IPS DF 19.7 (cell line): ENCODE measurements at places on chromosomes 11 and 22.

GRCh38 chr11:61593151-61593550 is 12.3 kb upstream of the SYT7 start:
- no peak for DNase-seq

- peak; percentile 85 for DNase-seq
Observed at GRCh38 chr11:44797886-44798606, 71.3 kb downstream of the TSPAN18 start.

DNA sequence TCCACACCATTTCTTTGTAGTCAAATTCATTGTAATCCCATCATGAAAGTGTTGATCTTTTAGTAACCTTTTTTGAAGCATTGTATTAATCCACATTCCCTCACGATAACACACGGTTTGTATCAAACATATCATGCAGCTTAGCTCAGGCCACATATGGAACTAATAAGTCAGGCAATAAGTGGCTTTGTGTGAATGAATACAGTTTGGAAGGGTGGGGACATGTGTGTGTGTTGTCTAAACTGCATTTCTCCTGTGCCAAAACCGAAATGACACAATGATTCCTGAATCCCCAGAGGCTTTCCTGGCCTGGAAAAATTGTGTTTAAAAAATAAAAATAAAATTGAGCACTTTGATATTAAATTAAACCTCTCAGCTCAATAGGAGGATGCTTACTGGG is 98.3 kb downstream of the WNT11 start:
- no peak for DNase-seq

DNA sequence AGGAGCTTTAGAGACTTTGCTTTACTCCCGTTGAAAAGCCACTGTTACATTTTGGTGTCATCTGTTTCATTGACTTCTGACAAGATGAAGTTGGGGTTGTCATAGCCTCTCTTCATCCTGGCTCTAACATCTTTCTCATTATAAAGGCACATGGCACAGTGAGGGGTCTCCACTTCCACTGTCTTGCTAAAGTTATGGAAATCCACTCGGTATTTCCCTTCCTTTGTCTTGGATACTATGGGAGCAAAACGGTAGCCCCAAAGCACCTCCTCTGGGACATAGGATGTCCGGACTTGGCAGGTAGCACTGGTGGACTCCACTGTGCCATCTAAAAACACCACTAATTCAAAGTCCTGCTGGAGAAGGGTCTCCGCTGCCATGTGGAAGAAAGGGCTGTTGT is 28.0 kb downstream of the KCNJ1 start:
- no peak for DNase-seq

DNA sequence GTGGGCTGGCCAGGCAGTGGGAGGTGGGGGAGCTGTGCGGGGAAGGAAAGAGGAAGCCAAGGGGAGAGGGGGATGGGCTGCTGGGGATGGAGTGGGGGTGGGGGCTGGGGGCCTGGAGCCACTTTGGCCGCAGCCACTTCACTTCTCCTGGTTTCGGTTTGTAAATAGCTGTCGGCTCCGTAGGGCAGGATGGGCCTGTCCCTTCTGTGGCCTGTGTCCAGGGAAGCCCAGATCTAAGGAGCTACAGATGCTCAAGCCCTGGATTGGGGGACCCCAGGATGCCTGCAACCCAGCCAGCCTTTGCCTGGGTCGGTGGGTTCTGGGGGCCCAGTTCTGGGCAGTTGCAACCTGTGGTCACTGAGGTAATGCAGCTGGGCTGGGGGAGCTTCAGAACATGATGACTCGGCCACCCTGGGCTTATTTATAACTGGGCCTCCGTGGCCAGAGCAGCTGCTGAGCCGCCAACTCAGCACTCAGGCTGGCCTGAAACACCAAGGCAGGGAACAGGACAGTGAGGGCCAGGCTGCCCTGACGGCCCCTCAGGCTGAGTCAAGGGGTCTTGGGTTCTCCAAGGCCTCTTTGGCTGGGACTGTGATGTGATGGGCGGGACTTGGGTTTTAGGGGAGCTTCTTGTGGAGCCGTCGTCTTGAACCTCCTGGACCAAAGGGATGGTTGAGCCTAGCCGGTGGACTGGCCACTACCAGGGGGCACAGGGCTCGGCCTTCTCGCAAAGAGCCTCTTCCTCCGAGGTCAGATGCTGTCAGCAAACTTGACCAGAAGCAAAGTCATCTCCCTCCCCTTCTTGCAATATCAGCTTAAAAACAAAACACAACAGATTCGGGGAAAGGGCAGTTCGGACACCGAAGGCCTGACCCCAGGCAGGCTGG is 15.0 kb upstream of the SLC39A13 start:
- no peak for DNase-seq

- DNase-seq: no peak
Observed at GRCh38 chr11:106012744-106013143, 9.3 kb downstream of the MSANTD4 start.

DNA sequence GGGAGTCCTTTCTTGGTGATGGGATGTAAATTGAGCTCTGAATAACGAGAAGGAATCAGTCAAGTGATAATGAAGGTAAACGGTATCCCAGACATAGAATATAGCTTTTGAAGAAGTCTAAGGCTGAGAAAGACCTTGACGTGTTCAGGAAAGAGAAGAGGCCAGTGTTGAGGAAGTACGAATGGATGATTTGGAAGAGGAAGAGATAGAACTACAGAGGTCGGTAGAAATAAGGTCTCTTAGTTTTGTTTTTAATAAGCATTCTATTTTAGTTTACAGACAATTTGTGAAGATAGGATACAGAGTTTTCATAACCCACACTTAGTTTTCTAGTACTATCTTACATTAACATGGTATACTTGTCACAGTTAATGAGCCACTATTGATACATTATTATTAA is 1598.1 kb downstream of the FAM181B start:
- DNase-seq: no peak

GRCh38 chr11:62539238-62539925 is 7.2 kb downstream of the AHNAK start:
- DNase-seq: no peak

- no peak for DNase-seq
Observed at GRCh38 chr11:2090172-2091111, 48.7 kb downstream of the IGF2 start.

DNA sequence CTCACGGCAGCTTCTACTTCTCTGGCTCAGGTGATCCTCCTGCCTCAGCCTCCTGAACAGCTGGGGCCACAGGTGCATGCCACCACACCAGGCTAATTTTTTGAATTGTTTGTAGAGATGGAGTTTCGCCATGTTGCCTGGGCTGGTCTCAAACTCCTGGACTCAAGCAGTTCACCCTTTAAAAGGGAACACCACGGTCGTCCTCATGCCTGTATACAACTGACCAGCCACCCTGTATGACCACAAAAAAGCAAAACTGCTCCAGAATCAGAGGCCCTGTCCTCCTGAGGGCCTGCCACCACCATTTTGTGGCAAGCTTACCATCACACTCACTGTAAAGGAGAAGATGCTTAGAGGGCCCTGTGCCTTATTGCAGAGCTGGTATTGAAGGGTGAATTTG is 2.2 kb downstream of the GLB1L3 start:
- DNase-seq: no peak

DNA sequence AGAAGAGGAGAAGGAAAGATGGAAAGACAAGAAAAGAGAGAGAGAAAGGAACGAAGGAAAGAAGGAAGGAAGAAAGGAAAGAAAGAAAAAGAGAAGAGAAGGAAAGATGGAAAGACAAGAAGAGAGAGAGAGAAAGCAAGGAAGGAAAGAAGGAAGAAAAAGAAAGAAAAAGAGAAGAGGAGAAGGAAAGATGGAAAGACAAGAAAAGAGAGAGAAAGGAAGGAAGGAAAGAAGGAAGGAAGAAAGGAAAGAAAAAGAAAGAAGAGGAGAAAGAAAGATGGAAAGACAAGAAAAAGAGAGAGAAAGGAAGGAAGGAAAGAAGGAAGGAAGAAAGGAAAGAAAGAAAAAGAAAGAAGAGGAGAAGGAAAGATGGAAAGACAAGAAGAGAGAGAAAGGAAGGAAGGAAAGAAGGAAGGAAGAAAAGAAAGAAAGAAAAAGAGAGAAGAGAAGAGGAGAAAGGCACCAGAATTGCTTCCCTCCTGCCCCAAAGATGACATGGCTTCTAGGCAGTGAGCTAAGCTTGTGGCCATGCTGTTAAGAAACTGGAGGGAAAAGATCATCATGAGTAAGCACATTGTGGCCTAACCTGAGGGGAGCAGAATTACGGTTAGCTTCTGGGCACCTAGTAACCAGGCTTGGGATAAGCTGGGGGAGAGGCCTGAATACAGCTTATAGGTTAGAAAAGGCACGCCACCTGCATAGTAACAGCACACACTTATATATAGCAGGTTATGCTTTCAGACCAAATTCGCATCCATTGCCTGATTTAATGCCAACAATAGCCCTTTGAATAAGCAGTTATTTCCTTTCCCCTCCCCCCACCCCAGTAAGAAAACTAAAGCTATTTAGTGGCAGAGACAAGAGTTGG is 2.3 kb upstream of the ST3GAL4 start:
- no peak for DNase-seq

DNA sequence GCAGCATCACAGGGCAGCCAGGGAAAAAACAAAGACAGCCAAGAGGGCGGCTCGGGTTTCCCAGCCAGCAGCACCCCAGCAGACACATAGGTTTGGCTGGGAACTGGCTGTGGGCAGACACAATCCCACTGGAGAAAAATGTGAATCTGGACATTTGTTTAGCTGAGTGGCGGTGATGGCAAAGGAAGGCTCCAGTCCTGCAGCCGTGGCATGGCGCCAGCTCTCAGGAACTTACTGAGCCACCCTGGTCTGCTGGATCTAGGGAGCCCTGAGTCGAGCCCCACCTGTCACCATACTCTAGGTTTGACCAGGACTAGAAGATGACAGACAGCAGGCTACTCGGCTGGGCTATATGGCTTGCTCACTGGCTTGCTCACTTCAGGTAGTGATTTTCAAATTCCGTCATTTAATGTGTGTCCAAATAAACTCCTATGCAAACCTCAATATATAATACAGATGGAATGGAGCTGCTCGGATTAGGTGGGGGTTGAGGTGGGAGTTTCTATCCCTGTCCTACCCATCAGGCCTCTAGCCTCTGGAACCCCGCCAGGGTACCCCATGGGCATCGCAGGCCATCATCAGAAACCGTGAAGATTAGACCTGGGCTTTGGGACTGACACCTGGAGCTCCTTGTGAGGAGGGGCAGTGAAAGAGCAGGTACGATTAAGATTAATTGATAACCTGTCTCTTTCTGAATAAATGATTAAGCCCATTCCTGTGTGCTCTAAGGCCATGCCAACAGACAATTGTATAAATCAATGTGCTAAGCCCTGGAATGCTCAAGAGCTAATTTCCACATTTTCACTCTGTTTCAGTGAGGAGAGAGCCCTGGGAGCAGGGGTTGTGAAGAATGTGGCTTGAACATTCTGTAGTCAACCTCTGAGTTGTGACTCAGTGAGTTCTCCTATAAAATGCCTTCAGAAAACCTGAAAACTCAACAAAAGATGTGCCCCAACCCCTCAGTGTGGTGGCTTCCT is 42.5 kb downstream of the GALNT18 start:
- DNase-seq: no peak

GRCh38 chr11:119478711-119479285 is 55.8 kb upstream of the THY1 start:
- no peak for DNase-seq

- DNase-seq: no peak
Observed at GRCh38 chr22:49587987-49588386, 239.7 kb downstream of the BRD1 start.

DNA sequence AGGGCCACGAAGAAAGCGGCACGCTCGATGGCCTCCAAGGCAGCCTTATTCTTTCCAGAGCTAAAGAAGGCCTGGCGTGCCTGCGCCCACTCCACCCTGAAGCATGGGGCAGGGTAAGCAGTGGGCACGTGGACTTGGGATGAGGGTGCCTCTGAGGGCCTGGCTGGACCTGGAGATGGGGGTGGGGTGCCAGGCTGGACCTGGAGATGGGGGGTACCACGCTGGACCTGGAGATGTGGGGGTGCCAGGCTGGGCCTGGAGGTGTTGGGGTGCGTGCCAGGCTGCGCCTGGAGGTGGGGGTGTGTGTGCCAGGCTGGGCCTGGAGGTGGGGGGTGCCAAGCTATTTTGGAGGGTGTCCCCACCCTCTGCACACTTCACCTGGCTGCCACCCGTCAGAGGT is 5.3 kb downstream of the CPT1B start:
- no peak for DNase-seq

- DNase-seq: no peak
Observed at GRCh38 chr11:78045851-78046485, 17.7 kb upstream of the THRSP start.

DNA sequence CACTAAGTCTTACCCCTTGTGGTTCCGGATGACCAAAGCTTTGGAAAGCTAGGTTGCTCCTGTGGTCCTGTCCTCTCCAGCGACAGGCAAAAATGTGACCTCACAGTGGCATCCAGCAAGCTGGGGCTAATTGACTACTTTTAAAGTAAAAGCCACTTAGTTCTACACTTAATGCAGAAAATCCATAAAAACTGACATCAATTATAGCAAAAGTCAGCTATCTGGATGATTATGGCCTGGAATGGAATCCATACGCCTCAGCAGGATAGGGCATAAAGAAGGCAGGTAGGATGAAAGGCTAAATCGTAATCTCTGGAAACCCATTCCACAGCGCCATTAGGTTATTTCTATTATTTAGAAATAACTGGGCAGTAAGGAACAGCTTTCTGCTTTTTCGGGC is 91.9 kb downstream of the ARL14EP start:
- DNase-seq: no peak

DNA sequence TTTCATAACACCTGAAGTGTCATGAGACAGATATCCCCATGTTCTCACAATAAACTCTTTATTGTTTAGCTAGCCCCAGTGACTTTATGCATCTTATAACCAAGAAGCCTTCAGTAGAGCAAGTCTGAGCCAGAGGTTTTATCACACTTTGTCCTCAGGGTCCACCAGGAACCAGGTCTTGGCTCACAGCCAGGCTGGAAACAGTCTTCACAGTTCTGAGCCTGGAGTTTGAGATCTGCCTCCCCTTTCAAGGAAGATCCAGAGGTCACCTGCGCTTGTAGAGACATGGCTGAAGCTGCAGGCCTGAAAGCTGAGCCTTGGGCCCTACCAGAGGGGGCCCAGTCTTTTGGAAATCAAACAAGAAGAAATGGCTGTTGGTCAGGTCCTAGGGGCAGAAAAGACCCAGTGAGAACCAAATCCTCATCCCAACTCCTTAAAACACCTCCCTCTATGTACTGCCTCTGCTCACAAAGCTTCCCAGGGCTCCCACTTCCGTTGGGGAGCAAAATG is 3.5 kb downstream of the RRP8 start:
- DNase-seq: no peak

DNA sequence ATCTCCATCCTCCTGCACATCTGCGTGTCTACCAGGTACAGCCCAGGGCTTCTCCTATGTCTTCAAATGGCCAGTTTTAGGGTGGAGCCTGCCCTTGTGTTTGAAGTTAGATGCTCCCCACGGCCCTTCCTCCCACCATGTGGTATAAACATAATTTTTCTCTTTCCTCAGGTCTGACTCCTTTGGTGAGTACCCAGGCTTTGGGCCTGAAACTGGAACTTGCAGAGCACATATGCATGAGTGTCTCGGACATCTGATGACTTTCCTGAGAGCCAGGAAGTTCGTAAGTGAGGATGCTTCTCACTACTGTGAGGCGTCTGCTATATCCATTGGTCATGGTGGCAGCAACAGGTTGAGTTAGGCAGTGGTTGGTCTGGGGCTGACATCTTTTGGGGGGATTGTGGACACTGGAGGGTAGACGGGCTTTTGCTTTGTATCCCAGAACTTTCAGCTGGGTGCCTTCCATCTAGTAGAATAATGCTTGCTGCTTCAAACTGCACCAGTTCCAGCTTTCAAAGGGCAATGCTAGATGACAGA is 16.2 kb downstream of the CSRP3 start:
- DNase-seq: no peak

- DNase-seq: no peak
Observed at GRCh38 chr22:36257308-36257707, 4.4 kb downstream of the APOL1 start.
